ENCODE measurements at places on chromosomes 12 and 14. TPM values are rescaled to one million over a fixed set of nuclear protein-coding genes. Genes with fewer than 3 reads are reported as not detected.

Gene SLIRP
- 53.2 TPM for total RNA-seq

Gene REP15
- 0.79 TPM for total RNA-seq

Gene ZNF664
- 47.9 TPM for total RNA-seq

Gene PTCSC3
- total RNA-seq = not detected

- no peak for DNase-seq
Observed at GRCh38 chr14:22177870-22178269, 411.2 kb downstream of the DAD1 start.

DNA sequence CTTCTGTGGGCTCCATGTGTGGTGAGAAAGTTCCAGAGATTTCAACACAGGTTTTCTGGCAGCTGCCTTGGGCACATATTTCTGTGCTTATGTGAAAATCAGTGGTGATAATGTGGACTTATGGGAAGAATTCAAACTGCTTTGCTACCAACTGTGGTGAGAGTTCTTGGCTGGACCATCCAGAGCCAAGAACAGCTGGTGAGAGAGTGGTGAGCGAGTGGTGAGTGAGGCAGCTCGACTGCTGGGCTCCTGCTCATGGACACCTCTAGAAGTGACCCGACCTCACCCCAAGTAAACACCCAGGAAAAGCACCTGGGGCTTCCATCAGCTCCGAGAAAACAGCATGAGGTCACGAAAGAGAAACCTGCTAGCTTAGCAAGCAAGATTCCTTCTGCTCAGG is 106.4 kb downstream of the PIWIL1 start:
- no peak for DNase-seq

DNA sequence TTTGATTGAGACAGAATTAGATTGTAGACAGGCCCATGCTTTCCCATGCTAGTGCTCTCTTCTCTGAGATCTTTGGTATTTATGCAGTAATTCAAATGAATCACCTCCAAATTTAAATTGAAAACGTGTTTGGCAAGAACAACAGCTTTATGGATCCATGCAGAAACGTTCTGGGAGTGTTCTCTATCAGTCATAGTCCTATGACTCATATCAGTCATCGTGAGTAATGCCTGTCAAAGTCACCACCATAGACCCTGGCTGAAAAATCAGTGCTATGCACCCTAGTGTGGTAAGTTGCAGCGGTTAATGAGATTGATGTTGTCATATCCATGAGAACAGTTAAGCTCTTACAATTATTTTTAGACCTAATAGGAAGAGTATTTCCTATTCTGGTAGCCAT is 90.1 kb upstream of the FOXG1 start:
- DNase-seq = no peak

DNA sequence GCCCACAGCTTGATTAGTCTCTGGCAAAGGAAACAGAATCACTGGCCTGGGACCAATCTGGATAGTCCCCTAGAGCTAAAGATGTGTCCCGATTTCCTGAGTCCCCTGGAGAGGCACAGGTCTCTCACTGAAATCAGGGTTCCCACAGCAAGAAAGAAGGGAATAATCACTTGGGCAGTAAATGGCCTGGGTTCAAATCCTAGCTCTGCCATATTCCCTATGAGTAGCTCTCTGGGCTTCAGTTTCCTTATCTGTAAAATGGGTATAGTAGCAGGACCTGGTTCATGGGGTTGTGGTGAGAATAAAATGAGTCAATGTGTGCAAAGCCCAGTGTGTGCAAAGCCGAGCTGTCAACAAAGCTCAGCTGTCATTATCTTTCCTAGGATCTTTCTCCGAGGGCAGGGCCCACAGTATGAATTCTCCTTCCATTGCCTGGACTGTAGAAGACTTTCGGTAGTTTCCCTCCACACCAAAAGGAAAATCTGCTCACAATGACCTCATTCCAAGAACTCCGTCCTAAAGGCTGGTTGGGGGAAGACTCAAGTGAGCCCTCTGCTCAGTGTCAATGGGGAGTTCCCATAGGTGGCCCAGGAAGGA is 12.6 kb upstream of the NCOR2 start:
- no peak for DNase-seq

DNA sequence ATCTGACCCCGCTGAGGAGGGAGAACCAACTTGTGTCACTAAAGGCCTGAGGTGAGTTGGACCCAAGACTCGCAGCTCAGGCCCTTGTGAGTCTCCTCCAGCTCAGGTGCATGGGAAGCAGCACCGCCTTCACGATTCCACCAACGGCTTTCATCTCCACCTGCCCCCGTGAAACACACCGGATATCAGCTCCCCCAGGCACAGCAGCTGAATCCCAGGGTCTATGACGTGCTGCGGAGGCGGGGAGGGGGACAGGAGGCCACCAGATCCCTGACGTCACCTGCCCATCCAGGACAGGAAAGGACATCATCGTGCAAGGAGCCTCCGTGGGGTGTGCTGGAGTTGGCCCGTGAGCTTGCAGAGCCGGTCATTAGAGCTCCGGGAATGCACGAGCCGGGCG is 18.5 kb upstream of the SFSWAP start:
- DNase-seq = no peak

- no peak for DNase-seq
Observed at GRCh38 chr12:71896205-71896882, 42.3 kb upstream of the TPH2 start.

DNA sequence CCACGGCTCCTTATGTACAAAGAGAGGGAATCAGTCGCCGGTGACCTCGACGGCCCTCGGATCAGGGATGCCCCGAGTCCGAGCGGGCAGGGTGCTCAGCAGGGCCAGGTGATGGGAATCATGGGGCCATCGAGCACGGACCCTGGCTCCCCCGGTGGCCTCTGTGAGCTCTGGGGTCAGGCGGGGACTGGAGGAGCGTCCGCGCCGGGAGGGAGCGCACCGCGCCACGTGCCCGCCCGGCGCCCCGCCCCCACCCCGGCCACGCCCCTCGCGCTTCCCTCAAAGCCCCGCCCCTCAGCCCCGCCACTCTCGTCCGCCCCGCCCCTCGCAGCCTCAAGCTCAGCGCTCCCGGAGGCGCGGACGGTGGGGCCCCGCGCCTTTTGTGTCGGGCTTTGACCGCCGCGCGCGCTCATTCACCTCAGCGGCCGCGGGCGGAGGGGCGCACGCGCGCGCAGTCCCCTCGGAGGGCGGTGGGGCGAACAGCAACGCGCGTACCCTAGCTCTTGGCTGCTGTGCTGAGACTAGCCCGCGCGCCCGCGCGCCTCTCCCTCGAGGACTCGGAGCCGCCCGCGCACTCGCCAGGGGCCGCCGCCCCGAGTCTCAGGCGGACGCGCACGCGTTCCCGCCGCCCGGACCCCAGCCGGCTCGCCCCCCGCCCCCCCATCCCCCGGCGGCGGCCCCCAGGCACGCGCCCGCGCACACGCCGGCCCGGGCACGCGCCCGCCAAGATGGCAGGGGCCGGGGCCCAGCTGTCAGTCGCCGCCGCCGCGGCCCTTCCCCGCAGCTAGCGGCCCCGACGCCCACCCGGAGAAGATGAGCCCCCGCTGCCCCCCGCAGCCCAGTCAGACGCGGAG is 93.9 kb upstream of the EVL start:
- DNase-seq = peak; percentile 79

DNA sequence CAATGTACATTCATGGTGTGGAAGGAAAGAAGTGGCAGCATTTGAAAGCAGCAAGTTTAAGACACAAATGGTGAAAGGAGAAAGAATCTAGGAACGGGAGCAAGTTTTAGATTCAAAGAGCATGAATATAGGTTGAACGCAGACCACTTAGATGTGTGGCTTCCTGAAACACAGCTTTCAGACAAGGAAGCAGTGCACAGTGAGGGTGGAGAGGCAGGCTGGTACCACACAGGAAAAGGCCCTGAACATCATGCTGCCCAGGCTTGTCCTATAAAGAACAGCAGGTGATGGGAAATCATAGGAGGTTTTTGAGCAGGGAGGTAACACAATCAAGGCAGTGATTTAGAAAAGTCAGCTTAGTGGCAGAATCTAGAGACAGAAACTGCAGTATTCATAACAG is 35.6 kb downstream of the GNS start:
- no peak for DNase-seq

GRCh38 chr12:94994312-94994711 is 9.2 kb downstream of the NDUFA12 start:
- DNase-seq = no peak

- DNase-seq = no peak
Observed at GRCh38 chr14:74605531-74606223, 6.4 kb downstream of the LTBP2 start.
